Activated naive CD4-positive, alpha-beta T cell (primary cell): ENCODE measurements at places on chromosomes 7 and 10.

DNA sequence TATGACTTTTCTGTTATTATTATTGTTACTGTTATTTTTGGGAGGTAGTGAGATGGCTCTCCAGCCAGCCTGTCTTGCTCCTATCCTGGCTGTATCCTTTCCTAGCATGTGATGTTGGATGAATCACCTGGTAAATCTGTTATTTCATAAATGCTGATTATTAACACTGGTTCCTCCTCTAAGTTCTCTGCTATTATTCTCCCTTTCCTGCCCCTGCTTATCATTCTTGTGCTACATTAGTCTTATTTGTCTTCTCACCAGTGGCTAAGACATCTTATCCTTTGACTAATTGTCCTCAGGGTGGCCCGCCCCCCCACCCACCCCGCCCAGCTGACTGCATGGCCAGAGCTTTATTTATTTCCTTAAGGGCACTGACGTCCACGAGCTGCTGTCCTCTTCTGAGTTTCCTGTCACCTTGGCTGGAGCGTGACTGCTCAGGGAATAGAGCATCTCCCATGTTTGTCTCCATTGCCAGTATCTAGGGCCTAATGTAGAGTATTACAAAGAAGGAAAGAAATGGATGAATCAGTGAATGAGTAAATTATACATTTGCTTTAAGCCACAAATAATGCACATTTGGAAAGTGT lies 110.1 kb upstream of the KLF6 start:
- no peak for DNase-seq

DNA sequence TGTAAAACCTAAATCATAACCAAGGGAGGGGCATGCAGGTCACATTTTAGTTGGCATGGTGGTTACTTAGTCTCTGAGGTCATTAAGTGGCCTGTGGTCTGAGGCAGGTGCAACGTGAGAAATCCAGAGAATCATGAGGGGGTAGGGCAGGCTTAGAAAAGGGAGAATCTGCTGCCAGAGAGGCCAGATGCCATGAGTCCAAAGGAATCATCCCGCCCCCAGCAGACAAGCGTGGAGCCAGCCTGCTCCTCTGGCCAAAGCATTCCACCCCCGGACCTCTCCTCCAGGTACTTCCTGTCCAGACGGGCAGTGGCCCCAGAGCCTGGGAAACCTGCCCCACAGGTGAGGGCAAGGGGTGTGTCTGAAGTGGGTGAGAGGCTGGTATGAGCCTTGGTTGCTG lies 196.4 kb upstream of the ZNF32 start:
- no peak for DNase-seq

DNA sequence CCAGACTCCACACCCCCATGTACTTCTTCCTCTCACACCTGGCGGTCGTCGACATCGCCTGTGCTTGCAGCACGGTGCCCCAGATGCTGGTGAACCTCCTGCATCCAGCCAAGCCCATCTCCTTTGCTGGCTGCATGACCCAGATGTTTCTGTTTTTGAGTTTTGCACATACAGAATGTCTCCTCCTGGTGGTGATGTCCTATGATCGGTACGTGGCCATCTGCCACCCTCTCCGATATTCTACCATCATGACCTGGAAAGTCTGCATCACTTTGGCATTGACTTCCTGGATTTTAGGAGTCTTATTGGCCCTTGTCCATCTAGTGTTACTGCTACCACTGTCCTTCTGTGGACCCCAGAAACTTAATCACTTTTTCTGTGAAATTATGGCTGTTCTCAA lies 4.8 kb downstream of the OR2A25 start:
- no peak for DNase-seq

- no peak for DNase-seq
Observed at GRCh38 chr10:94092848-94093247, 99.1 kb downstream of the PLCE1 start.

DNA sequence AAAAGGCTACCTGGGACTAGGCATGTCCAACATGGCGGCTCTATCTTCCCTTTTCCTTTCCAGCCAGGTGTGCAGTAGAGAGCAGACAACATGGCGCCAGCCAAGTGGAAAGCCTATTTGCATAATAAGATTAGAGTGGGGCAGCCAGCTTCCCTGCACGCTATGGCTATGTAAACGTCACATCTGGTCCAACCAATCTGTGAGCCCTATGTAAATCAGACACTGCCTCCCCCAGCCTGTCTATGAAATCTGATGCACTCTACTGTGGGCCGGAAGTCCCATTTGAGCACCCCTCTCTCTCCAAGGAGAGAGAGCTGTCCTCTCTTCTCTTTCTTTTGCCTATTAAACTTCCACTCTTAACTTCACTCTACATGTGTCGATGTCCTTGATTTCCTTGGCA lies 984.9 kb upstream of the AUTS2 start:
- no peak for DNase-seq

DNA sequence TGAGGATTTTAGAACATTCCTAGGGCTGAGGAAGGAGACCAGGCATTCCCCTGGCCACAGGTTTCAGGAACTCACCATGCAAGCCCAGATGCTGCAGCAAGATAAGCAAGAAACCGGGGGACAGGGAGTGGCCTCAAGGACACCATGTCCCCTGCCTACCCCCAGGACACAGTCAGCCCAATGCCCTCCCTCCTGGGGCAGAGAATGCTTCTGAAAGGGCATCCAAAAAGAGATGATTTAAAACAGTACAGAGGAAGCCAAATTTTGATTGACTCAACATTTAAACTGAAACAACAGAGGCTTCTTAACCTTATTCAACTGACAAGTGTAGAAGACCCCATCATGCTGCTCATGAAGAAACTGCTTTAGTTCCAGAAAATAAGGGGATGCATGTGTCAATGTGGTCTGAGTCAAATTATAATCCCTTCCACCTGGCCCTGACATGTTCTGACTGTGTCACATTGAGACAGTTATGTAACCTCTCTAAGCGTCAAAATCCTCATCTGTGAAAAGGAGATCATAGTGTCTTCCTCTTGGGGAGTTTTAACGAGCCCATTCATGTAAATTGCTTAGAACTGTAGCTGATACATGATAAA lies 60.0 kb downstream of the ICA1 start:
- no peak for DNase-seq

GRCh38 chr10:25575343-25575742 lies 358.7 kb upstream of the MYO3A start:
- DNase-seq = no peak

GRCh38 chr10:52571516-52572182 lies 200.9 kb downstream of the MBL2 start:
- DNase-seq = no peak

DNA sequence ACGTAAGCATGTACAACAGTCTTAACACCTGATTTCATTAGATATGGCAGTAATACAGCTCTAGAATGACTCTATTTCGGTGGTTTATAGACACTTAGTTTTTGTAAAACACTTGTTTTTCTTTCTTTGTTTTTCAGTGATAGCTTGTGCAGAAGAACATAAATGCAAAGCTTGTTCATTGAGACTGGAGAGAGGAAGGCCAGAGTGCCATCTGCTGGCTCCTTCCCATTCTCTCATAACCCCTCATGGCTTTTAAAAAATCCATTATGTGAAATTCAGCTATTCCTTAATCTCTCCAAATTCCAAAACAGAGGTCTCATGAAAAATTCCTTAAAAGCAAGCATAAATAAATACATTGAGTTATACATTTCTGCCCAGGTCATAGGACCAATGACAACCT lies 76.3 kb downstream of the CACNB2 start:
- no peak for DNase-seq

- DNase-seq = no peak
Observed at GRCh38 chr7:139231513-139232376, 708 bp downstream of the UBN2 start.

DNA sequence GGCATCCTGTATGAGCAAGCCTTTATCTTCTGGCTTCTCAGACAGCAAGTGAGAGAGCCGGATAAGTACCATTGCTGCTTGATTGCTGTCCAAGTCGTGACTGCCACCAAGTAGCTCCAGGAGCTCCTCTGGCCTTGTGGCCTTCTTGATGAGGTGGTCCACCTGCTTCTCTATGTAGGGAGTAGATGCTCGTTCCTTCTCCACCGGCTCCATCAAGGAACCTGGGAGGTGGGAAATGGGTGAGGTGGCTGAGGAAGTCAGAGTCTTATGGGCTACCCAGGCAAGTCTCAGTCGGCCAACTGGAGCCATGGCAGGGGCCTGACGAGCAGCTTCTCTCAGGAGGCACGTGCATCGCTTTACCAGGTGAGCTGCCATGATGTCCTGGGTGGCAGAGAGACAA lies 2.6 kb downstream of the TBRG4 start:
- no peak for DNase-seq

DNA sequence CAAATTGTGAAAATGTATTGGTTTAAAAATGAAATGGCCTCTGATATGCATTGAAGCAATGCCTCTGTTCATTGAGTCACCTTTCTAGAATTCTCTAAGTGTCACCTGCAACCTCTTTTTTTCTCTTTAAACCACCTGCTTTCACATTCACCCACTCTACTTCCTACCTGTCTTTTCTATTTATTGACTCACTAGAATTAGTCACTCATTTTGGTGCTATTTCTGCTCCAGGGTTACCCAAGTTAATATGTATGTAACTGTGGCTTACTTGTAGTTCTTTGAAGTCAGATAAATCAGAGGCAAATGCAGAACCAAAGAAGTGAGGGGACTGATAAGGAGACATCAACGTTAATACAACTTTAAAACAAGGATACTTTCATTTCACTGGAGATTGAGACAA lies 674.7 kb downstream of the CCSER2 start:
- DNase-seq = no peak
